Caco-2 (cell line): ENCODE measurements at places on chromosomes 6 and 20.
A peak's percentile ranks its signal among the peaks of the same experiment; 100 is the strongest.

DNA sequence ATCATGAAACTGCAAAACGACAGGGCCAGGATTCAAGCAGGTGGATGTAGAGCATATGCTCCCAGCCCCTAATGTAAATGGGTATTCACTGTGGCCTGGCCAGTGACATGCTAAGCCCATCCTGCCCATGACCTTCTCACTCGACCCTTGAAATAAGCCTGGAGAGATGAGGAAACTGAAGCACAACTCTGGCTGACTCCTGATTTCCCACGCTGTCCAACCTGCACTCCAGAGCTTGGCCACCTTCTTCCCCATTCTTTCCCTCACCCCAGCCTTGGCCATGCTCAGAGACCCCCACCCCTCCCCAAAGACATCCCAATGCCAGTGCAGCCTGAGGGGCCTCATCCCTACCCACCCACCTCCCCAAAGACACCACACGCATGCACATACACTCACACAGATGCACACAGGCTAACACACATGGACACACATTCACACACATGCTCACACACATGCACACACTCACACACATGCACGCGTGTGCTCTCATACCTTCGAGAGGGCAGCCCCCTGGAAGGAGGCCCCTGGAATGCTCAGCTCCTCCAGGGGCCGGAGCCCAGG, 12.4 kb downstream of the TFEB start:
- no peak for DNase-seq

GRCh38 chr20:48034751-48035150, 249.5 kb upstream of the SULF2 start:
- DNase-seq = no peak

DNA sequence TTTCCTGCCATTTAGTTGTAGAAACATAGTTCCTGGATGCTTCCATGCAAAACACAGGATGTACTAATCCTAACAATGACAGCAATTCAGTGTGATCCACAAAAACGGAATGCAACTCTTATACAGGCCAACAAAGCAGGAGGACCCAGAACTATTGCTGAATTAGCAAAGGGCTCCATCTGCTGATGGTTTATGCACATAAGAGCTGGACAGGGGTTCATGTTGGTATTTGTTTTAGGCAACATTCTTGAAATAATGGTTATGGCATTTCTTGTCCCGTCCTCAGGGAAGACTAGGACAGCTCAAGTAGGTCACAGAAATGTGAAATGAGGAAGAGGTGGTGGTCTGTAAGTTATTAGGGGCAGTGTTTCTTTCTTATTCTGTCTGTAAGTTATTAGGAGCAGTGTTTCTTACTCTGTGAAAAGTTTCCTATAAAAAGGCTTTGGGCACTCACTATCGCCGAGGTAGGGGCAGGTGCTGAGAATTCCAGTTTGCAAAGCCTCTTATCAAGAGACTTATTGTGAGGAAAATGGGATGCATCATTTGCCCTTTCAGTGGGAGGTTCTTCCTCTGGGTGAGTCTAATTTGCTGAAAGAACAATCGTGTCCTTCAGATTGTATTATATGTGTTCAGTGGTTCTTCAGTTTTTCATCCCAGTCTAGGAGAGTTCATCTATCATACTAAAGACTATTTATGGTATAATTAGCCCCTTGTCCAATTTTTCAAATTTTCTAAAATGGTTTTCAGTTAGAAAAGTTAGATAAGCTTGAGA, 171.1 kb downstream of the MCHR2 start:
- peak; percentile 61 for DNase-seq

- no peak for DNase-seq
Observed at GRCh38 chr20:58656831-58657230, 5.7 kb downstream of the STX16 start.

- peak; percentile 84 for DNase-seq
Observed at GRCh38 chr20:34703424-34704176, 544 bp upstream of the TP53INP2 start.

- DNase-seq = no peak
Observed at GRCh38 chr6:149140137-149140909, 177.2 kb upstream of the TAB2 start.

GRCh38 chr6:148671085-148671484, 75.7 kb upstream of the UST start:
- no peak for DNase-seq

DNA sequence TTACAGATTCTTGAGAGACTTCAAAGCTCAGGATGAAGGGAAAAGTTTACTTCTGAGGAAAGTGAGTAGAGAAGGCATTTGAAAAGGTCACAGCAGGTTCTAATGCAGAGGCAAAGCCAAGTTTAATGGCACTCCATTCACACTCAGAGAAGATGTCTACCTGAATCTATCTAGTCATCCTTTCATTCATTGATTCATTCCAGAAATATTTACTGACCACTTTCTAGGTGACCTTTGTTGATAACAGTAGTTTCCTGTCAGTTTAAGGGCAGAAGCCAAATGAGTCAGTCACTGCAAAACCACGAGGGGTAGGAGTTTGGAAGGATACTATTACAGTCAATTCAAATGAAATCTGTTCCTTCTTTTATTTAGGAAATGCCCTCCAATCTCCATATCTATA, 30.8 kb downstream of the FBXO5 start:
- DNase-seq = no peak

DNA sequence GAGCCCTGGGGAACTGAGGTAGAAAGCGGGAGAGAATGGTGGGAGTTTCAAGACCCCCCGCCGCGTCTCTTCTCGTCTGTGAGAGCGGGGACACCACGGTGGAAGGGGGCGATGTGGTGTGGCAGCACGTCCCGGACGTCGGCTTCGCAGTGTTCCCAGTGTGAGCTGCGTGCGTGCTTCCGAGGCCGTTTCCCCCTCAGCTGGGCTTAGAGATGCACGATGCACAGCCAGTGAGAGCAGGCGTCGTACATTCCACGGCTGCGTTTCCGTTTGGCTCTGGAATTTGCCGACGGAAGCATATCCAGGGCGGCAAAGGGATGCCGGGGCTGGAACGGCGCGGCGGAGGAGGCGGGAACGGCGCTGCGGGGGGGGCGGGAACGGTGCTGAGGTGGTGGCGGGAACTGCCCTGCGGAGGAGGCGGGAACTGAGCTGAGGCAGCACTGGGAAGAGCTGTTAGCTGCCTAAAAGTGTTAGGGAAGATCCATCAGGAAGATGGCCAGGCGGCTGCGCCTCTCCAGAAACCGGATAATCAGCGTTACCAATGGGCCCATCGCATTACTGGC, 37.7 kb downstream of the KIF25 start:
- DNase-seq = peak; percentile 80

DNA sequence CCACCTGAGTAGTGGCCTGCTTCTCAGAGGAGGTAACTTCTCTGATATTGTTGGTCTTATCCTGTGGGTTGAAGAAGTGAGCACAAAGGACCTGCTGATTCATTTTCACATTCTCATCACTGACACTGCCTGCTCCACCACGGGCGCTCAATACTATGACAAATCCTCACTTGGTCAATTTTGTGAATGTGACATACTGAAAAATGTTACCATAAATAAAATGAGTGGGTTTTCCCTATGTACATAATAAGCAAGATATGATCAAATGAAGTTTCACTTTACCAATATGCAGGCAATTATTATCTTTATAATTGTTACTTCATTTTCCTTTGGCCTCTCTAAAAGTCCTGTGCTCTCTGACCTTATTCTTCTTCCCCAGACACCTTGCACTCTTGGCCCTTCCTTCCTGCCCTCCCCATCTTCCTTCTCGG, 71.5 kb upstream of the RIPOR2 start:
- DNase-seq = no peak
